Sigmoid colon (tissue), 7 donors: ENCODE measurements at places on chromosomes 5 and 9. TPM values are rescaled to one million over a fixed set of nuclear protein-coding genes. Genes with fewer than 3 reads are reported as not detected.

- H3K36me3 ChIP-seq: no peaks in the 10 kb centered on the region
- H3K4me1 ChIP-seq: no peaks in the 10 kb centered on the region
- DNase-seq: no peak
- H3K27ac ChIP-seq: no peak overlapping the region
- no peak overlapping the region for H3K4me3 ChIP-seq
- H3K27me3 ChIP-seq: no peaks in the 10 kb centered on the region
Measured at GRCh38 chr5:150499437-150499956, 8.4 kb upstream of the NDST1 start.

- no peak overlapping the region for H3K27ac ChIP-seq
- no peaks in the 10 kb centered on the region for H3K27me3 ChIP-seq
- no peak for DNase-seq
- H3K4me3 ChIP-seq: no peak overlapping the region
Measured at GRCh38 chr5:72015103-72015548, 92.1 kb upstream of the MAP1B start.

DNA sequence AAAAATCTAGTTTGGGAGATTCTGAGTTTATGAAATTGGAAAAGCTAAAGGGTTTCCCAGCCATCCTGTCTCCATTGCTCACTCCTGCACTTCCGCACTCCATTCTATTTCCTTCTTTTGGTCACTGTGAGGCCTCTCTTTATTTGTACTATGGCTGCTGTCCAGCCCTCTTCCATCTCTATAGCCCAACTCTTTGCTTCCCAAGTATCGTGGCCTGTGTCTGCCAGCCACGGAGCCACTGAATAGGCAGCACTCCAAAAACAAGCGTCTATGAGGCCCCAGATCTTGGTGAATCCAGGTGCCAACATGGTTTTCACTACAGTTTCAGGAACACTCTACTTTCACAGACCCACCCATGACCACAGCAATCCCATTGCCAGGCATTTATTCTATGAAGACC is 37.2 kb downstream of the GRAMD2B start:
- no peak for DNase-seq
- H3K27ac ChIP-seq: no peak overlapping the region
- H3K27me3 ChIP-seq: no peaks in the 10 kb centered on the region
- H3K4me1 ChIP-seq: peaks cover 19% of the 10 kb centered on the region

DNA sequence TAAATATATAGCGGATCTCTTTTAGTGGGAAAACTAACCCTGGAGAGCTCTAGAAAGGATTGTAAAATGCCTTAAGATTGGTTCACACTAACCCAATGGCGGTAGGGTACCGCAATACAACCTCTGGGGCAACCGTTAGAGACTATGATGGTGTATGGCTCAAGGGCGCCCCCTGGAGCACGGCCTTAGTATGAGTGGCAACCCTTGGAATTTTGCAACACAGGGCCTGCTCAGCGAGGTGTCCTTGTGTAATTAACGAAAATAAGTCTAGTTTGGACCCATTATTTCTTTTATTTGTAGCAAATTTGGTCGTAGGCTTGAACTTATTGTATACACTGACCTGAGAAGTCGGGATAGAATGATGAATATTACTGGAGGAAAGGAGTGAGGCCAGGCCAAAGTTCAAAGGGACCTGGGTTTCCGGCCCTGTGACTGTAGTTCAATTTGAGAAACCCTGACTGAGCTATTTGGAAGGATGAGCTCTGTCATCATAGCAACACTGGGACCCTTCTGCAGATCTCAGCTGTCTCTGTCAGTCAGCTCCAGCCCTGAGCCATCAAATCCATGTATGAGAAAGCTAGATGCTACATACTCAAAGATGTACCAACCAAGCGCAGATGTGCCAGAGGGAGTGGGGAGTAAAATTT is 54.8 kb downstream of the CAMK4 start:
- H3K27ac ChIP-seq: no peak overlapping the region
- no peak overlapping the region for H3K4me3 ChIP-seq
- no peaks in the 10 kb centered on the region for H3K36me3 ChIP-seq

DNA sequence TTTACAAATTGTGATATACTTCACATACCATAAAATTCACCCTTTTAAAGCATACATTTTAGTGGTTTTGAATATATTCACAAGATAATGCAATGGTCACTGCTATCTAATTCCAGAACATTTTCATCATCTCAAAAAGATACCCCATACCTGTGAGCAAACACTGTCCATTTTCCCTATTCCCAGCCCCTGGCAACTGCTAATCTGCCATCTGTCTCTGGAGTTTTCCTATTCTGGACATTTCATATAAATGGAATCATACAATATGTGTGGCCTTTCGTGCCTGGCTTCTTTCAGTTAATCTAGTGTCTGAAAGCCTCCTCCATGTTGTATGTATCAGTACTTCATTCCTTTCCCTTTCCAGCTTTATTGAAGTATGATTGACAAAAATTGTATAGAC is 14.7 kb downstream of the SNX30 start:
- H3K4me1 ChIP-seq: peaks cover 31% of the 10 kb centered on the region
- no peaks in the 10 kb centered on the region for H3K36me3 ChIP-seq
- H3K27me3 ChIP-seq: no peaks in the 10 kb centered on the region
- DNase-seq: no peak
- no peak overlapping the region for H3K4me3 ChIP-seq
- H3K27ac ChIP-seq: no peak overlapping the region

DNA sequence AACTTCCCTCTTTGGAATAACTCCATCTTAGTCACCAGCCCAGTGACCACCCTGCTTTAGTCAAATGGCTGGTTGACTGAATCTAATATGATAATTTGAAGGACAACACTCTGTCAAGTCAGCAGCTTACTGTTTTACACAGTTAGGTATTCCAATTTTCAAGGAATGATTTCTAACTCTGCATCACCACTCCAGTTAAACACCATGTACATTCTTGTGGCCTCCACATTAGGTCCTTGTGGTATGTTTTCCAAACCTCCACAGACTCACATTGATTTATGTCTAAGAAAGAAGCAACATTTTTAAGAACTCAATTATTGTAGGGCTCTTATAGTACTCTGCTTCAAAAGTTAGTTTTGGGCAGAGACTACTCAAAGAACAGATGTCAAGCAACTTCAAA is 110.7 kb downstream of the TLE1 start:
- peaks cover 15% of the 10 kb centered on the region for H3K4me1 ChIP-seq
- DNase-seq: no peak
- H3K4me3 ChIP-seq: no peak overlapping the region
- H3K27ac ChIP-seq: no peak overlapping the region

GRCh38 chr9:106405871-106406435 is 457.0 kb upstream of the ZNF462 start:
- H3K4me1 ChIP-seq: no peaks in the 10 kb centered on the region
- no peak for DNase-seq
- no peak overlapping the region for H3K27ac ChIP-seq

DNA sequence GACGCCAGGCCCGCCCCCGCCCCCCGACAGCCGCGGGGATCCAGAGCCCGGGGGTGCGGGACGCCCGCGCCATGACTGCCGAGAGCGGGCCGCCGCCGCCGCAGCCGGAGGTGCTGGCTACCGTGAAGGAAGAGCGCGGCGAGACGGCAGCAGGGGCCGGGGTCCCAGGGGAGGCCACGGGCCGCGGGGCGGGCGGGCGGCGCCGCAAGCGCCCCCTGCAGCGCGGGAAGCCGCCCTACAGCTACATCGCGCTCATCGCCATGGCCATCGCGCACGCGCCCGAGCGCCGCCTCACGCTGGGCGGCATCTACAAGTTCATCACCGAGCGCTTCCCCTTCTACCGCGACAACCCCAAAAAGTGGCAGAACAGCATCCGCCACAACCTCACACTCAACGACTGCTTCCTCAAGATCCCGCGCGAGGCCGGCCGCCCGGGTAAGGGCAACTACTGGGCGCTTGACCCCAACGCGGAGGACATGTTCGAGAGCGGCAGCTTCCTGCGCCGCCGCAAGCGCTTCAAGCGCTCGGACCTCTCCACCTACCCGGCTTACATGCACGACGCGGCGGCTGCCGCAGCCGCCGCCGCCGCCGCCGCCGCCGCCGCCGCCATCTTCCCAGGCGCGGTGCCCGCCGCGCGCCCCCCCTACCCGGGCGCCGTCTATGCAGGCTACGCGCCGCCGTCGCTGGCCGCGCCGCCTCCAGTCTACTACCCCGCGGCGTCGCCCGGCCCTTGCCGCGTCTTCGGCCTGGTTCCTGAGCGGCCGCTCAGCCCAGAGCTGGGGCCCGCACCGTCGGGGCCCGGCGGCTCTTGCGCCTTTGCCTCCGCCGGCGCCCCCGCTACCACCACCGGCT is 1.0 kb downstream of the FOXE1 start:
- H3K36me3 ChIP-seq: no peaks in the 10 kb centered on the region
- no peak for DNase-seq
- H3K4me1 ChIP-seq: peaks cover 51% of the 10 kb centered on the region
- peaks cover 77% of the 10 kb centered on the region for H3K27me3 ChIP-seq

DNA sequence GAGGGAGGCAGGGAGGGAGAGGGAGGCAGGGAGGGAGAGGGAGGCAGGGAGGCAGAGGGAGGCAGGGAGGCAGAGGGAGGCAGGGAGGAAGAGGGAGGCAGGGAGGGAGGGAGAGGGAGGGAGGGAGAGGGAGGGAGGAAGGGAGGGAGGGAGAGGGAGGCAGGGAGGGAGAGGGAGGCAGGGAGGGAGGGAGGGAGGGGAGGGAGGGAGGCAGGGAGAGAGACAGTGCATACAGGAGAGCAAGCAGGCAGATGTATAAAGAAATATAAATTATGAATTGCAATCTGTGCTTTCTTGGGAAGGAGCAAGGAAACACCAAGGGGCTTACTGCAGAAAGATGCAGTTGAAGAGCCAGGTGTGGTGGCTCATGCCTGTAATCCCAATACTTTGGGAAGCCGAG is 147.2 kb upstream of the PANK3 start:
- no peak overlapping the region for H3K27ac ChIP-seq
- peaks cover 21% of the 10 kb centered on the region for H3K36me3 ChIP-seq
- no peak for DNase-seq
- H3K4me3 ChIP-seq: no peak overlapping the region
- no peaks in the 10 kb centered on the region for H3K27me3 ChIP-seq
- no peaks in the 10 kb centered on the region for H3K4me1 ChIP-seq

DNA sequence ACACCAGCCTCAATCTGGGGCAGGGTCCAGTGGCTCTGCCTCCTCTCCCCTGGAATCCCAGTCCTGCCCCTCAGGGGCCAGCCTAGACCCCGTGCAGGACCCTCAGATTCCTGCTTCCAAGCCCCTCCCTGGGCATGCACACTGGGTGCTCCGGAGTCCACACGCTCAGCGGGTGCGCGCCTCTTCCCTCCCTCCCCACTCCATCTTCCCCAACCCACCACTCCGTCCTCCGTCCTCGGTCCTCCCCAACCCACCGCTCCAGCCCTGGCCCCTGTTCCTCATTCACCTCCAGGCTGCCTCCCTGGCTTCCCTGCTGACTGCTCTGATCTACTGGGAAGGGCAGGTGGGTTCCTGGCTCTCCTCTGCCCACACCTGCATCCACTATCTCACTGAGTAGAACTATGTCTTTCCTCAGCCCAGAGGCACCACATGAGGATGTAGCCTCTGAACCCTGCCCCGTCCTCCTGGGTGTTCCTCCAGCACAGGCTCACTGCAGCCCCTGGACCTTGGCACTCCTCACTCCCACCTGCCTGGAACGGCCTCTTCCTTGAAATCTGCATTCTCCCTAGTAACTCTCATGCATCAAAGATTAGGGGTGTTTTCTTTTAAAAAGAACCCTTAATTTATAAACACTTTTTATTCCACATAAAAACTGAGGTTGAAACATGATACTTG is 92.8 kb downstream of the CAMSAP1 start:
- H3K27me3 ChIP-seq: no peaks in the 10 kb centered on the region
- H3K36me3 ChIP-seq: peaks cover 97% of the 10 kb centered on the region
- H3K4me3 ChIP-seq: no peak overlapping the region
- DNase-seq: no peak

DNA sequence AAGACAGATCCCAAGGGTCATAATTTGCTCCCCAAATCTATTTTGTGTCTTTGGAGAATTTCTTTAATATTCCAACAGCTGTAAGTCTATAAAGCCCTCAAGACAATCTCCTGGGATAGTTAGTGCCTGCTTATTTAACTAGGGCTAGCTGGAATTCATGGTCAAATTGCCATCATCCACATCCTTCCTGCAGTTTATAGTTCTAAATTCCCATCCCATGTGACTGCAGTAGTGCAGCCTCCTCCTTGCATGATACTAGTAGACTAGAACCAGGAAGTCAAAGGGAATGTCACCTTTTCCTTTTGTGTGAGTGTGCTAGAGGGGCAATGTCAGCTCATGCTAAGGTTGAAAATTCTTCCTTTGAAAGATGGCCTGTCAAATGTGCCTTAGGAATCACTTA is 214.8 kb upstream of the PIK3R1 start:
- no peaks in the 10 kb centered on the region for H3K27me3 ChIP-seq
- no peak overlapping the region for H3K27ac ChIP-seq
- no peak overlapping the region for H3K4me3 ChIP-seq
- peaks cover 18% of the 10 kb centered on the region for H3K4me1 ChIP-seq
- no peaks in the 10 kb centered on the region for H3K36me3 ChIP-seq

DNA sequence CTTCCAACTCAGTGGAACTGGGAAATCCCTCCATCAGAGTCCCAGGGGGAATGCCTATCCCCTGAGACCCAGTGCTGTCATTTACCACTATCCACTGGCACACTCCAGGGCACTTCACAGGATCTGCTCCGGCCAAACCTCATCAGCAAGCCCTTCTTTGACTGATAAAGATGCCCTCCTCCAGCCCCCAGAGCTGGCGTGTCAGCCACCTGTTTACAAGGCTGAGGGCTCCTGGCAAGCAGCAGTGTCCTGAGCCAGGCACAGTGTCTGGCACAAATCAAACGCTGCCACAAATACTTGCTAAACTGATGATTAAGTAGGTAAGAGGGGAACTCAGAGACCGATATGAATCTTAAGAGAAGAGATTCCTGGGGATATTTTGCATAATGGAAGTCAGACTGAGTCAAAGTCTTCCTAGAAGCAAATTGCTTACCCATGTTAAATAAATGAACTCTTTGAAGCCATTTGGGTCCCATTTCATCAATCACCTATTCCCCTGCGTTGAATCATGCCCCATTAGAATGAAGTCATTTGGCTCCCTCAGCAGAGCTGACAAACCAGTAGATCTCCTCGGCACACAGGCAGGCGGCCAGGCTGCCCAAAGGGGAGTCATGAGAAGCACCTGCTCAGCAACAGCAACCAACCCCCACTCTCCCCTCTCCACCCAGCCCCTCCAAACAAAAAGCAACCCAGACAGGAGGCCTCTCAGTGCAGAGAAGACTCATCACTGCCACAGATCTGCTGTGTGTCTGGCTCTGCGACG is 97.4 kb downstream of the CDK5RAP2 start:
- no peaks in the 10 kb centered on the region for H3K27me3 ChIP-seq
- DNase-seq: no peak
- H3K4me1 ChIP-seq: peaks cover 36% of the 10 kb centered on the region
- H3K27ac ChIP-seq: peak overlapping the region; percentile 6

The N4BP3 gene
- total RNA-seq: 1.8 TPM

The NUTM2G gene
- not detected for total RNA-seq

The DMGDH gene
- 5.3 TPM for total RNA-seq

The ORM2 gene
- not detected for total RNA-seq
